Stimulated activated CD8-positive, alpha-beta memory T cell treated with anti-CD3 and anti-CD28 coated beads, Interleukin-12 subunit alpha, Interleukin-12 subunit beta, amount 100 ng/mL, for 1 hour (primary cell): ENCODE measurements at places on chromosomes 4 and X.

GRCh38 chr4:11495818-11496217 lies 67.1 kb upstream of the HS3ST1 start:
- no peak for DNase-seq

DNA sequence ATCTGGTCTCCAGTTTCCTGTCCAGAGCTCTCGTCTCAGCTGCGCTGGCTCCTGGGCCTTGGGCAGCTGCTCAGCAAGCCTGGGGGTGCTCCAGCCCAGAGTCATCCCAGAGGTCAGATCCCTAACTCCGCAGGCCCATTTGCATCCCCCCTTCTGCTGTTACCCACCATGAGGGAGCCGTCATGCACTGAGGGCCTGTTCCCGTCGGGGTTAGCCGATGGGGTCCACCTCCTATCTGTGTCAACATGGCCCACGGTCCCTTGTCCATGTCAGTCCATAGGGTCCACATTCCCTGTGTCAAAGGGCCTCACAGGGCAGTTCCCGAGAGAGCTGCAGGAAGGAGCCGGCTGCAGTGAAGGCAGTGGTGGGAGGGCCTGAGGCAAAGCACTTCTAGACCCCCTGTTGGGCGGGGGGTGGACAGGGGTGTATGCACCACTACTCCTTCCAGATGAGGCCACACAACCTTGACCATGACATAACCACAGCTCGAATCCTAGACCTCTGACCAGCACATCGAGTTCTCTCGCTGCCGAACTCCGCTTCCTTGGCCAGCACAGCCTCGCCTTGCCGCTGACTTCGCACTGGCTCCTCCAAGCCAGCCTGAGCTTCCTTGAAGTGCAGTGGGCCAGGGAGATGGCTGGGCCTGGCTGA lies 24.9 kb downstream of the WDR1 start:
- DNase-seq: no peak

GRCh38 chrX:122945328-122945727 lies 238.8 kb upstream of the GRIA3 start:
- DNase-seq: no peak

GRCh38 chrX:23885803-23886202 lies 21.9 kb downstream of the APOO start:
- no peak for DNase-seq

DNA sequence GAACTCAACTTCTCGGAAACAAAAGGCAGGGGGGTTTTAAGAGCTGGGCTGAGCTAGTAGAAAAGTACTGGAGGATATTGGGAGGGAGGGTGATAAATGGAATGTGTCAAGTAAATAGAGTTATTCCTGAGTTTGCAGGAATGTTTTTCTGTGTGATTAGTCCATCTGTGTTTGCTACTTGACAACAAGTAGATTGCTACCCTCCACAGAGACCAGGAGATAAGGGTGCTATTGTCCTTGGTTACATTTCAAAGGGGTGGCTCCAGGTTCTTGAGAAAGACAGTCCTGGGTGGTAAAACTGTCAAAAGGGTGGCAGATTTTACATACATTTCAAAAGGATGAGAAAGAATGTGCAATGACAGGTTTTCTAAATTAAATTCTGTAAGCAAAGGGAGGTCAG lies 181.2 kb upstream of the PPP3CA start:
- DNase-seq: no peak

DNA sequence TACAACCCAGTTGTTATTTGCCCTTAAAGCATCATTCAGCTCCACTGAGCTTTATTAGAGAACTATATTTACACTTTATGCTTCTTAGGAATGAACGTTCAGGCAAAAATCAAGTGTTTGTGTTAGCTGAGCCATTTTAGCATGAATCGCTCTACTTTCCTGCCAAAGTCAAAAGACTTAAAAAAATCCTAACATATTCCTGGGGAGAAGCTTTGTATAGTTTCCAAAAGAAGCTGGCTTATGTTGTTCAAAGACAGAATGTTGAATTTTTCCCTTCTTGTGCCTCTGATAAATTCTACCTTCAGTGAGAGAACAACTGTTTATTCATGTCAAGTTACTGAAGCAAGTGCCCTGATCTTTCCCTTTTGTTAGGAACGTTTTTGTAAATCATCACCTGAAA lies 771.5 kb upstream of the HS3ST1 start:
- no peak for DNase-seq

DNA sequence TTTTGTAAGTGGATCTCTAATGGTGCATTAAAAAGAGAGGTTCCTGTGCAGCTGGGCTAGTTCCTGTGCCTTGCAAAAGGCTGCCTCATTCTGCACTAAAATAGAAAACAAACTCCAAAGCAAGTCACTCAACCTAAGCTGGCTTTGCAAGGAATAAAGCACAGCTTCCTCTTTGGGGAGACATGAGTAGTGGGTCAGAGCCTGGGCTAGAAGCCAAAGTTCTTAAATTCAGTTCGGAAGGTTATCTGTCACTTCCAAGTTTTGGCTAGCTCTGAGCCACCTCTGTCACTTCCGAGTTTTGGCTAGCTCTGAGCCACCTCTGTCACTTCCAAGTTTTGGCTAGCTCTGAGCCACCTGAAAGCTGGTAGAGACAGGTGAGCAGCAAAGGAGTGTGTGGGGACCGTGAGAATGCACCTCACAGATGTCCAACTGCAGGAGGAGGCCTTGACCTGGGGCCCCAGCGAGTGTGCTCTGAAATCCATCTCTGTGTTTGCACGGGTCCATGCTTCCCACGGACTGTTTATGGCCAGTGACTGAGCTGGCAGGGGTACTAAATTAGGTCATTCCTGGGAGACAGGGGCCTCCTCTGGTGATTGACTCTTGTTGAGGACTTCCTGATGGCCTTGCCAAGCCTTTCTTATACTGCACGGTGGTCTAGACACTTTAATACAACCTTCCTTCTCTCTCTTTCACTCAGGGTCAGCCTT lies 36.4 kb upstream of the MAMLD1 start:
- no peak for DNase-seq

DNA sequence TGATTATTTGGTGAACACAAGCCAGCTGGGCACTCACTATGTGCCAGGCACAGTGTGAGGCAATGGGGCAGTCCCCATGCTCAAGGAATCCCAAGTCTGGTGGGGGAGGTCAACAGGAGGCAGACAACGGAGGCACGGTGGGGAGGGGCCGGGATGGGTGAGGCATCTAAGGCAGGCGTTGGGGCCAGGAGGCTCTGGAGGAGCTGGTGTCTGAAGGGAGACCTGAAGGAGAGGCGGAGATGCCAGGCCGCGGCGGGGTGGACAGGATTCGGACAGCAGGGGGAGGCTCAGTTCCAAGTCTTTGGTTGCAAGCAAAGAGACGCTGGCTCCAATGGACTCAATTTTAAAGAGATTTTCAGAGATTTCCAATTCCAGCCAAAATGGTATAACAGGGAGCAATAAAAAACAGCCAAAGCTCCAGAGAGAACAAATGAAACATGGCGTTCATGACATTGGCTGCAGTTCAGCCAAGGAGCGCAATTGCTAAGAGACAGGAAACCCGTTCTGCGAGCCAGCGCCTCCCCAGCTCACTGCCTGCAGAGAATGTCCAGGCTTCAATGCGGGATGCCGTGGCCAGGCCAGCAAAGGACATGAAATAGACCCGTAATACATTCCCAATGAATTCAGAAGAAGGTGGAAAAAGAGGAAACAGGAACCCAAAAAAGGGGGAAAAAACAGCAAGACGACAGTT lies 105.2 kb upstream of the LRPAP1 start:
- DNase-seq: no peak

GRCh38 chr4:55925241-55925640 lies 23.5 kb upstream of the CEP135 start:
- DNase-seq: no peak

GRCh38 chr4:174763454-174764104 lies 65.5 kb downstream of the GLRA3 start:
- no peak for DNase-seq

- DNase-seq: no peak
Measured at GRCh38 chrX:37854148-37854547, 6.8 kb upstream of the DYNLT3 start.

DNA sequence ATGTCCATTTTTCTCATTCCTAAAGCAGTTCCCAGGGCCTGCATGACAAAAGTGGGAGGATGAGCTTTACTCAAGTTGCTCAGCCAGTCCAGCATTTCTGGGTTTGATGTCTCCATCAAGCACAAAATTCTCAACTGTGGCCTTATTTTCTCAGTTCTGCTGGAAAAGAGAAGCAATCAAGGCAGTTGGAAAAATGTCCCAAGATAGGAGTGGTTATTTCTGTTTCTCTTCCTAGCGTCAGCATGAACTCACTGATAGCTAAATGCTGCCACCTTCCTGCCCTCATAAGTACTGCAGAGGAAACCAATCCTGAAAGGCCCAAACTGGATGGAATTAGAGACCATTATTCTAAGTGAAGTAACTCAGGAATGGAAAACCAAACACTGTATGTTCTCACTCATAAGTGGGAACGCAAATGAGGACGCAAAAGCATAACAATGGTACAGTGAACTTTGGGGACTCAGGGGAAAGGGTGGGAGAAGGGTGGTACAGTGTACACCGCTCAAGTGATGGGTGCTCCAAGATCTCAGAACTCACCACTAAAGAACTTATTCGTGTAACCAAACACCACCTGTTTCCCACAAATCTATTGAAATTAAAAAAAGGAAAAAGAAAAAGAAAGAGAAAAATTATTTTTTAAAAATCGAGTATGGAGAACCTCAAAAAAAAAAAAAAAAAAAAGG lies 29.6 kb downstream of the ADH7 start:
- DNase-seq: peak; percentile 33

DNA sequence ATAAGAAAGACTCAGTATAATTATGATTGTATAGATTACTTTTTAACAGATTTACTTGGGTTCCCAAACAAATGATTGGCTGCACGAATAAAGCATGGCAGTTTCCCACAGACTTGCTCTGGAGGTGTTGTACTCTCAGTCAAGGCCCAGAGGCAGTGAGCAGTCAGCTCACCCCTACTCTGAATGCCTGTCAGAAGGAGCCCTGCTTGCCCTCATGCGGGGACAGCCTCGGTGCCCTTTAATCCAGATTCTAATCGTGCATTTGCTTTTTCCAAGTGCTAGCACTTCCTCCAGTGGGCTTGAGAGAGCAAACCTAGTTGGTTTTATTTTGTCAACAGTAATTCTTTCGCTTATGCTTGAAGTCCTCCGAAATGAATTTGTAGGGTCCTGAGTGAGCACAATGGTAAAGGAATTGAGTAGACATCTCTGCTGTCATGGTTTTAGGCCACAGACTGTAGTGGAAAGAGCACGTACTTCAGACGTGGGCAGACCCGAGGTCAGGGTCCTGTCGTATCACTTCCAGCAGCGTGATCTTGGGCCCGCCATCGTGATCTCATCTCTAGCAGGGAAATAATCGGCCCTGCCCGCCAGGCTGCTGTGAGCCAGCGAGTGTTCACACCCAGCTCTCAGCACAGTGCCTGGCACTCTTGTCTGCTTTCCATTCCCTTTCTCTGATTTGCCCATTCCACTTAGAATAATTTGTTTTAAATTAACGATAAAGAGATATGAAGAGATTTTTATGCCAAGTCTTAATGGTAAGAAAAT lies 48.3 kb downstream of the GRK4 start:
- DNase-seq: no peak

DNA sequence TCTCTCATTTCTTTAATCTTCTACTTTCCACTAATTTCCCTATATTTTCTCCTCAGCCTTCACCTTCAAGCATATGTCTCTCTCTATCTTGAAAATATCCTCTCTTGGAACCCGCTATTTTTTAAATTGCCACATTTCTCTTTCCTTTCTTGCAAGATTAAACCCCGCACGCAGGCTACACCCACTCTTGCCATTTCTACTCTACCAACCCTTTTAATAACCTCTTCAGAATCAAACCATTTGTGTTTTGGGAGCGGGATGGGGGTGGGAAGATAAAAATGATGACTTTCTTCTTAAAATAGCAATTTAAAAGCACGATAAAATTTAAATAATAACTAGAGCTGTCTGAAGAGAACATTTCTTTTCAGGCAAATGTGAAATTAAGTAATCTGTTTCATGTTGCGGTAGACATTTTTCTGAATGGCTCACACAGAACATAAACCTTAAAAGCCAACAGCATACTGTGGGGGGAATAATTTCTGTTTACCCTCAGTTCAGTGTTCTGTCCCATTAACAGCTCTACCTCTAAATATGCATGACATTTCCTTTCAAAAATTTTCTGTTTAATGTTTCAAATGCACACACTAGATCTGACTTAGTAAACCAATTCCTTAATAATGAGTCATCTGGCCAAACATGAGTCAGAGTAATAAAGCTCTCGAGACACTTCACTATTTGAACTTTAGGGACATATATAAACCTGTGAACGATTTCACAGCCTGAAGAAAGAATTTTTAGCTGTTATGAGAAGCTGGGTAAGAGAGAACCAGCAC lies 20.5 kb downstream of the ARSJ start:
- DNase-seq: no peak

GRCh38 chrX:55253528-55253927 lies 11.2 kb downstream of the PAGE3 start:
- no peak for DNase-seq

- DNase-seq: no peak
Measured at GRCh38 chr4:25308306-25308705, 4.3 kb upstream of the ZCCHC4 start.

- no peak for DNase-seq
Measured at GRCh38 chr4:122764821-122765215, 32.3 kb downstream of the BBS12 start.

DNA sequence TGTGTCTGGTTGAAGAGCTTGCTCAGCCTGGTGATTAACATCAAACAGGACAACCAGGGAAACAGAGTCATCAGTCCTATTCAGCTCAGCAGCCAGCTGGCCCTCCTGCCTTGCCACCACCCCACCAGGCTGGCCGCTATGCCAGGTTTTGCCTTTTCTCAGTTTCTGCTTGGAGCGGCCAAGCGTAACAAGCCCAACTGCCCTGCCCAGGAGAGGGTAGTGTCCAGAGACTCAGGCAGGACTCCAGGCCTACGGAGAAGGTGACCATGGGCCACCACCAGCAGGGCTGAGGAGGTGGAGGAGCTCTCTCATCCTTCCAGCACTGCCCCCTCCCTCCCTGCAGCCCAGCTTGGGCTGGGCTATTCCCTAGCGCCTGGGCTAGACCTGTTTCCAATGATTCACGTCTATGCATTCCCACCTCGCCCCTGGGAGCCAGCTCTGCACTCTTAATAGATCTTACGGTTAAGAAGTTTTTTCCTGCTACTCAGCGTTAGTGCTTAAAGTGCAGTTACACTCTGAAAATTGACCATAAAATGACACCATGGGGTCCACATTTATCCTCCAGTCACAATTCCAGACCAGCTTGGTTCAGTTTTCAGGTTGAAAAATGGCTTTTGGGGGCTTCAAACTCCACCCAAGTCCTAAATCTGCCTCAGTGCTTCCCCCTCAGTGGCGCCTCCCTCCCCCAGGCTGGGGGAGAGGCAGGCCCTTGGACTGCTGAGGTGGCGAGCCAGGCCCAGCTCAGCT lies 124.0 kb upstream of the PJA1 start:
- DNase-seq: no peak
